ENCODE measurements at places on chromosomes 12 and 14.

DNA sequence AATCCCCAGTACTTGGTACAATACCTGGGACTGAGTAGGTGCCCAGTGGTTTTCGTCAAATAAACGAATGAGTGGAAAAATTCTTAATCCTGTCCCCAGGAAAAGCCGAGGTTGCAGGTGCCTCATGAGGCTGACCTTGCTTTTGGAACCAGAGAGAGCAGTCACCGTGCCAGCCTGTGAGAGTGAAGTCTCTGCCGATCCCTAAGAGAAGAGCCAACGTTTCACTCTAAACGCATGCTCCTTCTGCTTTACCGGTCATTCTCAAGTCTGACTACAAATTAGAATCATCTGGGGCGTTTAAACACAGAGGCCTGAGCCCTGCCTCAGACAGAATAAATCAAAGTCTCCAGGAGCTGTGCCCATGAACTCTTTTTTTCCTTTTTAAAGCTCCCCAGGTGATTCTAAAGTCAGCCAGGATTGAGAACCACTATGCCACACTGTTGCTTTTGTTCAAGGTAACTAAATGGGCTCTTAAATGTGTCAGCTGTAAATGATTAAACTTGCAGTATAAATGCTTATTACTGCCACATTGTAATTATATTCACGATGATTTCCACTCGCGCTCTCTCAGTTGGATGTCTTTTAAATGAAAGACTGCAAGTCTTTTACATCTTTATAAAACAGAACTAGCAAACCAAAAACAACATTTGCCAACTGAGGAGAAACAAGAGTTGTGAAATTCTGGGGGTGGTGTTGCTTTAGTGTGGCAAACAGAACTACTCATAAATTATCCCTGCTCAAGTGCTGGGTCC, 26.9 kb downstream of the TCP11L2 start:
- DNase-seq = no peak

GRCh38 chr12:23008623-23009022, 383.7 kb downstream of the ETNK1 start:
- no peak for DNase-seq

DNA sequence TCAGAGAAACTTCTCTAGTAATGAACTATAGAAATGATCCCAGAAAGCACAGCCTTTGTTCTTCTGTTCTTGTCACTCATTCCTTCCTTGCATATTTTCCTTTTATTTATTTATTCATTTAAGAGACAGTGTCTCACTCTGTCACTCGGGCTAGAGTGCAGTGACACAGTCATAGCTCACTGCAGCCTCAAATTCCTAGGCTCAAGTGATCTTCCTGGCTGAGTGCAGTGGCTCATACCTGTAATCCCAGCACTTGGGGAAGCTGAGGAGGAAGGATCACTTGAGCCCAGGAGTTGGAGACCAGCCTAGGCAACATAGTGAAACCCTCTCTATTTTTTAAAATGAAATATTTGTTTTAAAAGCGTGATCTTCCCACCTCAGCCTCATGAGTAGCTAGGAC, 11.5 kb downstream of the TECPR2 start:
- DNase-seq = no peak

GRCh38 chr14:54603362-54603761, 36.4 kb downstream of the SAMD4A start:
- no peak for DNase-seq

DNA sequence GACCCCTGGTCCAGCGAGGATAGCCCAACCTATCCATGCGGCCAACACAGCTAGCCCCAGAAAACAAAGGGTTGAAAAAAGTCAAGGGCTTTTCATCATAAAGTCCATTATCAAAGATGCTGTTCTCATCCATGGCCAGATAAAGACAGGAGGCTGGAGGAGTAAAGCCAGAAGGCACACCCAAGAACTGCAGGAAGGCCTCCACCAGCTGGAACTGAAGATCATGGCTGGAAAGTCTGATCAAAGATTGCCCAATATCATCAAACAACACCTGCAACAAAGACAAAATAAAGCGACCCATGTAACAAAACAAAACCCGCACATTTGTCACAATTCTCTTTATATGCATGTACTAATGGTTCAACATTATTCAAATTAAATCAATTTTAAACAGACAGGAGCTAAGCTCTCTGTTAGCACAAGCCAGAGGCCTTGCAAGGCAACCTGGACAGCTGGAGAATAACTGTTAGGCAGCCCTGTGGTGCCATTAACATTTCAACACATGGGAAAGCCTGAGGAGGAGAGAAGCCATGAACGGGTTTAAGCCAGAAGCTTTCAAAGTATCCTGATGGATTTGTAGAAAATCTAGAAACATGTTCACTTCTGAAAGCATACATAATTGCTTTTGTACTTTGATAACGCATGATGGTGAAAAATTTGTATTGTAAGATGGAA, 34.1 kb downstream of the PSMC1 start:
- no peak for DNase-seq

- no peak for DNase-seq
Observed at GRCh38 chr12:64735442-64735841, 23.8 kb downstream of the GNS start.

DNA sequence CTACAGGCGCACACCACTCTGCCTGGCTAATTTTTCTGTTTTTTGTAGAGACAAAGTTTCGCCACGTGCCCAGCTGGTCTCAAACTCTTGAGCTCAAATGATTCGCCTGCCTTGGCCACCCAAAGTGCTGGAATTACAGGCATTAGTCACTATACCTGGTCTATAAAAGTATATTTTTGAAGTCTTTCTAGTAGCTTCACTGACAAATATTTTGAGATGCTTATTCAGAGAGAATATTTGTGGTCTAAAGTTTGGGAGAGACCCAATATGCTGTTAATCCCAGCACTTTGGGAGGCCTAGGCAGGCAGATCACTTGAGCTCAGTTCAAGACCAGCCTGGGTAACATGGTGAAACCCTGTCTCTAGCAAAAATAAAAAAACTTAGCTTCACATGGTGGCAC, 22.0 kb upstream of the PPP1R12A start:
- no peak for DNase-seq

GRCh38 chr12:8675591-8676036, 13.0 kb upstream of the MFAP5 start:
- no peak for DNase-seq

- DNase-seq = no peak
Observed at GRCh38 chr14:105155681-105156413, 12.7 kb downstream of the JAG2 start.

DNA sequence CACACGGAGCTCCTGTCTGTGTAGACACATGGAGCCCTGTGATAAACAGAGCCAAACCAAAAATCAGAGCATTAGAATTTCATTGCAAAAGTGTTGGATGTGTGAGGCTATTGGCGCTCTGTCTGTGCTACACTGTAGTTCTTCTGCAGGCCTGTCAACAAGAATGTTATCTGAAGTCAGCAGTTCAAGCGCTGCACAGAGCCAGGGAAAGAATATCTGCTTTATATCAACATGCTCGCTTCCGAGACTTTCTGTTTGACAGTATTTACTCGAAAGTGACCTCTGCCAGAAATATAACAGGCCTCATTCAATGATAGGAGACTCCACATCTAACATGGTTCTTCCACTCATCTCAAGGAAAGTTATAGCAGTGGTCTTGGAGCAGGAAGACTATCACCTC, 118.3 kb downstream of the CCER1 start:
- DNase-seq = no peak

DNA sequence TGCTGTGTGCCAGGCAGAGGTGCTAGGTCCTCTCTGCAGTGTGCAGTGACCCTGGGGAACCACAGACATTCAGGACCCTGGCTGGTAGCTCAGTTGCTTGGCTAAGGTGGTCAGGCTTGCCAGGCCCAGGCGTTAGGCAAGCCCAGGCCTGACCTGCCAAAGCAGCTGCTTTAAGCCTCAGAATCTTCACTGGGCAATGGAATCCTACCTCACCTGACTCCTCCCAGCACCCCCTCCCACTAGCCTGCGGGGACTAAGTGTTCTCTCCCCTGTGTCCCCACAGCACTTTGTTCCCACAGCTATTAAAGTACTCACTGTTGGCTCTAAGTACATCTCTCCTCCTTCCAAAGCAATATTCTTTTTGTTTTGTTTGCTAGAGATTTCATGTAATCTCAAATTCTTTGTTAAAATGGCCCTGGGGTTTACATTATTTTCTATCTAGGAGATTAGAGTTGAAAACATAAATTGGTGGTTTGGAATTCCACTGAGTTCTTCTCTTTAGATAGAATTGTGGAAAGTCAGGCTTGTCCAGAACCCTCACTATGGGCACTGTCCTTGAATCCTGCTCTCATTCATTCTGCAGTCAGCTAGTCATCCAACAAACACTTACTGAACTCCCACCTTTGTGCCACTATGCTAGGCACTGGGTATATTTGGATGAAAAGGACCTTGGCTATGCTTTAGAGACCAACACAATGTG, 44.4 kb downstream of the DGLUCY start:
- no peak for DNase-seq

GRCh38 chr14:99521176-99522024, 40.2 kb downstream of the CCNK start:
- no peak for DNase-seq

- no peak for DNase-seq
Observed at GRCh38 chr14:59964251-59965007, 44.5 kb downstream of the LRRC9 start.

DNA sequence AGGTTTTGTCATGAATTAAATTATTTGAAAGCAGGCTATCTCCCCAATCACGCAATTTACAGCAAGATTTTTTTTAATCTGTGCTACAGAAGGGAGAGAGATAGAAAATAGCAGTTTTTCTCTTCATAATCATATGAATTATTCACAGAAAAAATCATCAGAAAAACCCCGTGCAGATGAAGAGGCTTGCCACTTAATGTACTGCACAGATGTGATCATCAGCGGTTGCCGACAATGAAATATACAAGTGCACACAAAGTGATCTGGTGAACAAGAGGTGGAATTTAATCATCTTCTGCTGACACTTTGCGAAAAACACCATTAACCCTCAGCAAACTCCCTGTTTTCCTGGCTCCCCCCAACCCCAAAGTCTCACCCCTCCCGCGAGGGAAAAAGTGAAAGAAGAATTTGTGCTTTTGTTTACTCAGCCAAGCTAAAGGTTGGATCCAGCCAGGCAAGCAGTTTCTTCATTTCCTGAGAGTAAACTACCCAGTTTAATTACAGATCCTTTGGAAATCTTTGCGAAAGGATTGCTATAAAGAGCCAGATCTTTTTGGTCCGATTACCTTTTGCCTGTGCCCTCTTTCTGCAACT, 3.1 kb upstream of the LMO3 start:
- no peak for DNase-seq

DNA sequence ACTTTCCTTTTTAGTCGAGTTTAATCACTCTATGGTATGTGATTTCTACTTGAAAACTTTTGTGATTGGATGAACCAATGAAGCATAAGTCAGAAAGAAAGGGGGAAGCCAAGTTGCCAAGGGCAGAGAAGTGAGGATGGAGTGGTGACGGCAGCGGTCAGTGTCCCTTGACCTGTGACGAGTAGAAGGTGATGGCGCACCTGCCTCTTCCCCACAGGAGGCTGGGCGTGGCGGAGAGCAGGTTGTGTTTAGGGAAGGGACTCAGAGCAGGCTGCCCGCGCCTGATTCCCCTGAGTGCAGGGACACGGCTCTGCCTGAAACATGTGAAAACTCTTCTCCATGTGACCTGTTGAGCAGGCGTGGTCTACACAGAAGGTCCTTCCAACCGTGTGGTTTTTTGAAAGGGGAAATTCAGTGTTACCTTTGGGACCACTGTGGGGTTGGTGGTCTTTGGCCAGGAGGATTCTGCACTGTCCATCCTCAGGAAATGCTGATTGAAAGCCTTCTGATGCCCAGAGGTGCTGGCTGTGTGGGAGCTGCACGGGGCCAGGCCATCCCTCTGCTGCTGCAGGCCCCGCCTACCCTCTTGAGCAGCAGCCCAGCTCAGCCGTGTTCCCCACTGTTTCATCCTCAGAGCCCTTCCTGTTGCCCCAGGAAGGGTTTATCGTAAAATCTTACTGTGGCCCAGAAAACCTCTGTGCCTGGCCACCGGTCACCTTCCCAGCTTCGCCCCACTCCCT, 23.5 kb upstream of the AMN start:
- DNase-seq = no peak

DNA sequence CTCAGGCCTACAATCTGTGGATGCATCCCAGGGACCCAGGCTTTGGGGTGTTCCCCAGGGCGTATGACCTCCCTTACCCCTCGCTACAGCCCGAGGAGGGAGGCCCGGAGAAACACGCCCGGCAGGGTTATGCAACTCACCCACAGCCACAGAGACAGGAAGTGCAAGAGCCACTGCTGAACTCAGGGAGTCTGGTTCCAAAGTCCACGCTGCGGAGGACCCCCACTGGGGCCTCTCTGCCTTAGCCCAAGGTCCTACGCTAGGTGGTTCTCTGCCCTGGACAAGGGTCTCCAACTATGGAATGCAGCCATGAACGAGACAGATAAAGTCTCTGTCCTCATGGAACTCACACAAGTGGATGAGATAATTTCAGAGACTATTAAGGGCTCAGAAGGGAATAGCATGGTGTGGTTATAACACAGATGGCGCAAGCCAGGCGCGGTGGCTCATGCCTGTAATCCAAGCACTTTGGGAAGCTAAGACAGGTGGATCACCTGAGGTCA, 11.3 kb downstream of the SCARB1 start:
- no peak for DNase-seq

DNA sequence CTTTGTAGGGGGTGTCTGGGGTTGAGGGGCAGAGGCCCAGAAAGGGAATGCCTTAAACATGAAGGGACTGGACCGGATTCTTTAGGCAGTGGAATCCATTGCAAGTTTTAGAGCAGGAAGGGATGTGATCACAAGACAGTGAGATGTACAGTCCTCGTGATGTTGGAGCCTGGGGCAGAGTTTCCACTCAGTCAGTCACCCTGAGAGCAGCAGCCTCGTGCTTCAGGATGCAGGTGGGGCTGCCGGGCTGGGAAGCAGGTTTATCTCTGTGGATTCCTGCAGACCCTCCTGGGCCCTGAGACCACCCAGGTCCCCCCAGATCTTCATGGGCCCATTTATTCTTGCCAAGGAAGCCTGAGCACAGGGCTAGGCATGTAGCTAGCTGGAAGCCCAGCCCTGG, 38.5 kb downstream of the RIN3 start:
- DNase-seq = no peak

GRCh38 chr14:63897721-63898163, 44.9 kb downstream of the SYNE2 start:
- no peak for DNase-seq

DNA sequence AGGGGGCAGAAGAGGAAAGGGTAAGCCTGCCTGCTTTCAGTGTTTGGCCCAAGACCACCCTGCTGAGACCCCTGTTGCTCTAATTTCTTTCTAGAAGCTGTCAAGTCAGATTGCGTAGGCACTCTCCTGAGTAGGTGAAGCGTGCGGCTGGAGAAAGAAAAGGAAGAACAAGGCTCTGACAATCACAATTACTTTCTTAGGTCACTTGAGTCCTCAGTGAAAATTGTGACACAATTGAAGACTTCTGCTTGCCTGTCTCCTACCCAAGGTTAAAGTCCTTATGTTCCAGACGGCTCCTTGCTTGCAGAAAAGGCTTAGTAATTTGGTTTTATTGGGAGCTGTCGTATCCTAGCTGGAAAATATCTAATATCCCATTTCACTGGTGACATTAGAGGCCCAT, 721 bp upstream of the CTSG start:
- DNase-seq = no peak

- no peak for DNase-seq
Observed at GRCh38 chr12:53952335-53952694, 2.4 kb upstream of the HOXC12 start.

GRCh38 chr12:82695531-82695930, 8.8 kb downstream of the TMTC2 start:
- DNase-seq = no peak
